ENCODE measurements at places on chromosomes 13 and 19. TPM values are rescaled to one million over a fixed set of nuclear protein-coding genes. Genes with fewer than 3 reads are reported as not detected.

GRCh38 chr13:91533354-91533753 lies 134.9 kb downstream of the GPC5 start:
- peak; percentile 28 for DNase-seq

- no peak for DNase-seq
These were observed 2.6 kb downstream of the VMAC start for GRCh38 chr19:5907241-5907640.

DNA sequence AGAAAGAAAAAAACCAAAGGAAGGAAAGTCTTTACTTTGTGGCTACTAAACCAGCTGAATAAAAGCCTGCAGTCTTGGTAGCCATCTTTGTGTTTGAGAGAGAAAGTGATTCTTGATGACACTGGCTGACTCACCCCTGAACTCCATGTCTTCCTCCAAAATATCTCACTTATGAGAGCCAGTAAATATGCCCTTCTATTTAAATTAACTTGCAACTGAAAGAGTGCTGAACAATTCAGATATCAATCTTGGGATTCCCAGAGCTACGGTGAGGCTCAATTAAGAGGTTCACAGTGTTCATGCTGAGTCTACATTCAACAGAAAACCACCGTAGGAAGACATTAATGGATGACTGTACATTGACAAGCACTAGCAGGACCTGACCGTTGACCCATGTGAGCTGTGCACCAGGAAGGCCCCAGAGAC lies 57.9 kb downstream of the KCTD12 start:
- DNase-seq: no peak

DNA sequence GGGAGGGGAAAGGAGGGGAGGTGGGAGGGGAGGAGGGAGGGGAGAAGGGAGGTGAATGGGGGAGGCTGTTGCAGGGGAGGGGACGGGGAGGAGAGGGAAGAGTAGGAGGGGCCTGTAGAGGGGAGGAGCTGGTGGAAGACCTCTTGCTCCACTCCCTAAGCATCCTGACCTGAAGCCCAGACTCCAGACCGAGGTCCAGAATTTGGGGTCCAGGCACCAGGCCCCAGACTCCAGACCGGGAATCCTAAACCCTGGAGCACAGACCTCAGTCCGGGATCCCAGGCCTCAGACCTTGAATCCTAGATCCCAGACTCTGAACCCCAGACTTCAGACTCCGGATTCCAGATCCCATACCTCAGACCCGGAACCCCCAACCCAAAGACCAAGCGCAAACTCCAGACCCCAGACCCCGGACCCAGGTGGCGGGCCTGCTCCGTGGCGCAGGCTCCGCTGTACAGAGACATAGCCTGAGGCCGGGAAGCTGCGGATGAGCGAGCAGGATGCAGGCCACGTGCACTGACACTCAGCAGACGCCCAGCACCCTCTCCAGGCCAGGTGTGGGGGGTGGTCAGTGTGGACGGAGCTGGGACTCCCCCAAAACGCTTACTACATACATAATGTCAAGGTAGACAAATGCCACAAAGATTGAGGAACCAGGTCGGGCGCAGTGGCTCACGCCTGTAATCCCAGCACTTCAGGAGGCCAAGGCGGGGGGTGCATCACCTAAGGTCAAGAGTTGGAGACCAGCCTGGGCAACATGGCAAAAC lies 710 bp upstream of the BTBD2 start:
- DNase-seq: peak; percentile 87

PCSK4 gene
- 5.8 TPM for polyA plus RNA-seq

PDE4A gene
- polyA plus RNA-seq: 2.9 TPM

DNA sequence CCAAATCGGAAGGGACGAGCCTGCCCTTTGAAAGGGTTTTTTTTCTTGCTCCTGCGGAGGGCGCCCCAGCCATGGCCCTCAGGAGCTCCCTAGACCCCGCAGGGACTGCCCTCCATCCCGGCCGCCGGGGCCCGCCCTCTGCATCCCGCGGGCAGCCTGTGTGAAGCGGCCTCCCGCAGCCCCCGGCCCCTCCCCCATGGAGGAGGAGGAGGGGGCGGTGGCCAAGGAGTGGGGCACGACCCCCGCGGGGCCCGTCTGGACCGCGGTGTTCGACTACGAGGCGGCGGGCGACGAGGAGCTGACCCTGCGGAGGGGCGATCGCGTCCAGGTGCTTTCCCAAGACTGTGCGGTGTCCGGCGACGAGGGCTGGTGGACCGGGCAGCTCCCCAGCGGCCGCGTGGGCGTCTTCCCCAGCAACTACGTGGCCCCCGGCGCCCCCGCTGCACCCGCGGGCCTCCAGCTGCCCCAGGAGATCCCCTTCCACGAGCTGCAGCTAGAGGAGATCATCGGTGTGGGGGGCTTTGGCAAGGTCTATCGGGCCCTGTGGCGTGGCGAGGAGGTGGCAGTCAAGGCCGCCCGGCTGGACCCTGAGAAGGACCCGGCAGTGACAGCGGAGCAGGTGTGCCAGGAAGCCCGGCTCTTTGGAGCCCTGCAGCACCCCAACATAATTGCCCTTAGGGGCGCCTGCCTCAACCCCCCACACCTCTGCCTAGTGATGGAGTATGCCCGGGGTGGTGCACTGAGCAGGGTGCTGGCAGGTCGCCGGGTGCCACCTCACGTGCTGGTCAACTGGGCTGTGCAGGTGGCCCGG lies 815 bp downstream of the MAP3K10 start:
- DNase-seq: peak; percentile 88

DNA sequence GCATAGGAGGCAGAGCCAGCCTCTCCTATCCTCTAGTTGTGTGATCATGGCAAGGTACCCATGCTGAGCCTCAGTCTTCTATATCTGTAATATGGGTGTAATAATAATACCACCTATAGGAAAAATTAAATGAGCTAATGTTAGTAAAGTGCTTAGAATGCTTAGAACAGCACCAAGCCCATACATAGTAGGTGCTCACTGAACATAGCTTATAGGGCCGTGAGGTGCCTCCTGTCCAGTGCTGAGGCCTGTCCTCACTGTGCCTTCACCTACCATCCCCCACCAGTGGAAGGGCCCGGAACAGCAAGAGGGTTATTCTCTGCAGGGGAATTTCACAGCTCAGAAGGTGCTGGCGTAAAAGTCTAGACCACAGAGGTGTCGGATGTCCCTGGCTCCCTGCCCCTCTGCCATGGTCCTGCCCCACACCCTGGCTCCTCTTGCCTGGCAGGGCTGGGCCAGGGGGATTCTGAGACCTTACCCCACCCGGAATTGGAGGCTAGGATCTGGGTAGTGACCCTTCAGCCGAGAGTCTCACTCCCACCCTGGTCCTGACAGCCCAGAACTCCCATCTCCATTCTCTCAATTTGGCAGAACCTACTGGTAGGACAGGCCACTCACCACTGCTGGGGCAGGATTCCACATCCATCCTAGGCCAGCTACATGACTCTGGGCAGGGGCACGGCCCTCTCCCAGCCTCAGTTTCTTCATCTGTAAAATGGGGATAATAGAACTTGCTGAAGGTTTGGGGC lies 2.2 kb upstream of the SCN1B start:
- DNase-seq: no peak

GRCh38 chr13:39712626-39713025 lies 57.2 kb downstream of the COG6 start:
- DNase-seq: no peak

GRCh38 chr13:22128441-22129408 lies 457.9 kb downstream of the FGF9 start:
- no peak for DNase-seq

DNA sequence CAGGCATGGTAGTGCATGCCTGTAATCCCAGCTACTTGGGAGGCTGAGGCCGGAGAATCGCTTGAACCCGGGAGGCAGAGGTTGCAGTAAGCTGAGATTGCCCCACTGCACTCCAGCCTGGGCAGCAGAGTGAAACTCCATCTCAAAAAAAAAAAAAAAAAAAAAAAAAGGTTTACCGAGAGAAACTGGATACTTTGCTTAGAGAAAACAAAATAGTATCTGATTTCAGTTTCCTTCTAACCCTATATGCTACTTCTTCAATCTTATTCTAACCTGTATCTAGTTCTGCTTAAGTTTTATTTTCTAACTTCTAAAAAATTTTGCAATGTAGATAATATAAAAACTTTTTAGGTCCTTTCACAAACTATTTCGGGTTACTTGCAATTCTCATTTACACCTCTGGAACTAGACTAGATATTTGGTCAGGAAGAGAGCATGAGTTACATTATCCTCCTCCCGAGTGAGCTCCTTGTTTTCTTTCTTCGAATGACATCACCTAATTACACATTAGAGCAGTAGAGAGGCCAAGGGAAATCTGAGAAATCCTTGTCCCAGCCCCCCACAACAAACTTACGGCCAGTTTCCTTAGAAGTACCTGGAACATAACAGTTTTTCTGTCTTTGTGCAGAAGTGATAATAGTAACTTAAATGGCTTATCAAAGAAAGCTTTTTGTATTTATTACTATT lies 128.9 kb downstream of the B3GLCT start:
- DNase-seq: no peak

ZFP14 gene
- 2.5 TPM for polyA plus RNA-seq

DNA sequence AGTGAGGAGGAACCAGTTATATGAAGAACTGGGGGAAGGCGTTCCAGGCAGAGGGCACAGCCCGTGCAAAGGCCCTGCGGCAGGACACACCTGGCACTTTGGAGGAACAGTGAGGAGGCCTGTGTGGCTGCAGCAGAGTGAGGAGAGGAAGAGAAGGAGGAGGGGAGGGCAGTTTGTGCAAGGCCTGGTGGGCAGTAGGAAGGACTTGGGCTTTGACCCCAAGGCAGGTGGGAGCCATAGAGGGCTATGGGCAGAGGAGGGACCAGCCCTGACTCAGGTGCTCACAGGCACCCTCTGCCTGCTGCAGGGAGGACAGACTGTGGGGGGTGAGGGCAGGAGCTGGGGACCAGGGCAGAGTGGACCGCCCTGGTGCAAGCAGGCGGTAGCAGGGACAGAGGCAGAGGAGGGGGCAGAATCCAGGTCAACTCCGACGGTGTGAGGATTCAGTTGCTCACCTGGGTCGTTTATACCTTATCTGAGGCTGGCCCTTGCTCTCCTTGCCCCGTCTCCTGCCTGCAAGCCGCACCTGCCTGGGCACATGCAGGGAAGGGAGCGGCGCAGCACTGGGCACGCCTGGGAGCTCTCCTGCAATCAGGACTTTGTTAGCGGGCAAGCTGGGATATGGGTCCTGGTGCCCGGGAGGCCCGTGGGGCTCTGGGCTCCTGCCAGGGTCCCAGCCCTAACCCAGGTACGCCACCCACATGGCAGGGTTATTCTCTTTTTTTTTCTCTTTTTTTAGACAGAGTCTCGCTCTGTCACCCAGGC lies 34.8 kb downstream of the NFIC start:
- DNase-seq: no peak

DNA sequence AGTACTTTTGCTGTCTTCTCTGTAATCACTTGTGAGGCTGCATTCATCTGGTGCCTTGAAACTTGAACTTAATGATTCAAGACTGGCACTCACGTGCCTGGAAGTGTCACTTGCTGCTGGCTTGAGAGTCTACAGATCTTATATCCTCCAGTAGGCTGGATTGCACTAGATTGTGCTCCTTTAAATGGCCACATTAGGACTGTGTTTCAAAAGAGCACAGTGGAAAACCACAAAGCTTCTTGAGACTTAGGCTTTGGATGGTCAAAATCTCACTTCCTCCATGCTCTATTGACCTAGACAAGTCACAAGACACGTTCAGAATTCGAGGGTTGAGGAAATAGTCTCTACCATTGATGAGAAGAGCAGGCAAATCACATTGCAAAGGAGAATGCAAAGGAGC lies 1278.8 kb upstream of the MIR17HG start:
- no peak for DNase-seq

DNA sequence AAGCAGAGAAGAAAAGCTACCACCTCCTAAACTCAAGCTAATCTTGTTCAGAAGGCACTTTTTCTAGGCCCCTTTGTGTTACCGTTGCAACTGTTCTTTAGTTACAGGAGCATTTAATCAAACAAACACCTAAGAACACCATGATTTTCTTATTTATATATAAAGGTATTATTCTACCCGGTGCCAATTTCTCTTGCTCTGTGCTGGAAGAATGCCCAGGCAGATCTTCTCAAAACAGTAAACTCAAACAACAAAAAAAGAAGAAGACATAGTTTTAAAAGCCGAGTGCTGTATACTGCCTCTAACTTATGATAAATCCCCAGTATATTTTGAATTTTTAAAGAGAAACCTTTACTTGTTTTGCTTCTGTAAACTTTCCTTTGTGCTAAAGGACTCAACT lies 20.4 kb downstream of the SLC7A1 start:
- no peak for DNase-seq

- no peak for DNase-seq
These were observed 31.7 kb upstream of the KCTD4 start for GRCh38 chr13:45232591-45232990.

ZNF844 gene
- 0.31 TPM for polyA plus RNA-seq

DNA sequence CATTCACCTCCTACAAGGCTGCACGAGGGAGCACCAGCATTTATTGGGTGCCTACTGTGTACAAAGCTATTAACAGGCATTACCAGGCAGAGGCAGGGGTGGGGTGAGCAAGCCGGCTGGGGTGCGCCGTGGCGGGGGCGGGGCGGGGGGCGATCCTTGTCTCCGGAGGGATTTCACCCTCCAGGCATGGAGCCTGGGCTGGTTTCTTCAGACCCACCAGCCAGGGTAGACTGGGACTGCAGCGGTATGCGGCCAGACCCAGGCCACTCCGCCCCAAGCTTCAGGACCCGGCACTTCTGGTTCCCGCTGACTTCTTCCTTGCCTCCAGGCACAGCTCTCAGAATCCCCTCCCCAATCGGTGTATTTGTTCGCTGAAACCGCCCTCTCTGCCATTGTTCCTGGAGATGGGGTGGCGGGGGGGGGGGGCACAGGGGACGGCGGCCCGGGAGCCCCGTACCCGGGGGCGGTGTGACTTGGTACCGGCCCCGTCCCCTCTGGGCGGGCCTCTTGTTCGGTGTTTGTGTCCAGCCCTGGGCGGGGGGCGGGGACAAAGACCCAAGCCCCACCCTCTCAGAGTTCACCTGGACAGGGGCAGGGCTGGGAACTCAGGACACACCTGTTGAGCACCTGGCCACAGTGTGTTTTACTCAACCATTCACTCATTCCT lies 14.4 kb downstream of the TJP3 start:
- peak; percentile 59 for DNase-seq

DNA sequence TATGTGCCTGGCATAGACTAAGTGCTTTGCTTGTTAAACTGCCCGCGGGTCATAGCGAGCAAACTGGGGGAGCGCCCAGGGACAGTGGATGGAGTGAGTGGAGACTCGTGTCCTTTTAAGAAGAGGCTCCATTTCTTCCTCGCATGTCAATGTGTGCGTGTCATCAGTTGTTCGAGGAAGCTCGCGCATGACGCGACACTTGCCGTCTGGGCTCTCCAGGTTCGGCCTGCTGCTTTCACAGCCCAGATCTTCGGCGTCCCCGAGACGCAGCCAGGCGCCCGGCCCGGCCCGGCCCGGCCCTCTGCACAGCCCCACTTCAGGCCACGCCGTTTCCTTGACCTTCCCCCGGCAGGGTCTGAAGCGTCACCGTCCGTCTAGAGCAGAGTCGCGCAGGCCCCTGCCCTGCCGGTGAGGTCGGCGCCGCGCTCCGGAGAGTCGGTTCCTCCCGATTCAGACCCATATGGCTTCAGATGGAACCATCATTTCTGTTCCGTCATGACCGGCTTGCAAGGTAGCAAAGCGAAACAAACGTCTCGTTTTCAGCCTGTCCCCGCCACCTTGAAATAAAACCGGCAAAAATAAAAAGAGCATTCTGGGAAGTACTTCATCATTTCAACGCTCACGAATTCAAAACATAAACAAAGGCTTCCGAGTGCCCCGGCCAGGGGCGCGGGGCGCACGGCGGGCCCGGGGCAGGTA lies 599 bp upstream of the ARHGEF7 start:
- peak; percentile 77 for DNase-seq

GRCh38 chr19:13460045-13460444 lies 46.2 kb downstream of the CACNA1A start:
- no peak for DNase-seq

All from SK-N-SH (cell line).